Activated T-cell treated with anti-CD3 and anti-CD28 coated beads, Interleukin-2, amount 50 U/mL, for 72 hours (primary cell): ENCODE measurements at places on chromosomes 5 and 9.

DNA sequence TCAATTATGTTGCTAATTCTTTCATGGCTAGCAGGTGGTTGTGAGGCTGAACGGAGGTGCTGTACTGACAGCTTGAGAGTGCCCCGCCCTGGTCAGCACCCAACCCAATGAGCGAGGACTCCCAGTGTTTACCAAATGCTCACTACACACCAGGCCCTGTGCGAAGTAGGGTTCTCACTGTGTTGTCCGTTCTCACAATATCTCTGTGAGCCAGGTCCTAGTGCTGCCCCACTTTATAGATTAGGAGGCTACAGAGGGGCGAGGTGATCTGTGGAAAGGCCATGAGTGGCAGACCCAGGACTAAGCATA lies 28.2 kb downstream of the COL15A1 start:
- no peak for DNase-seq

- no peak for DNase-seq
These were observed 174.6 kb upstream of the ZNF608 start for GRCh38 chr5:124920909-124921666.

- peak; percentile 49 for DNase-seq
These were observed 82.6 kb upstream of the EQTN start for GRCh38 chr9:27379311-27380251.

DNA sequence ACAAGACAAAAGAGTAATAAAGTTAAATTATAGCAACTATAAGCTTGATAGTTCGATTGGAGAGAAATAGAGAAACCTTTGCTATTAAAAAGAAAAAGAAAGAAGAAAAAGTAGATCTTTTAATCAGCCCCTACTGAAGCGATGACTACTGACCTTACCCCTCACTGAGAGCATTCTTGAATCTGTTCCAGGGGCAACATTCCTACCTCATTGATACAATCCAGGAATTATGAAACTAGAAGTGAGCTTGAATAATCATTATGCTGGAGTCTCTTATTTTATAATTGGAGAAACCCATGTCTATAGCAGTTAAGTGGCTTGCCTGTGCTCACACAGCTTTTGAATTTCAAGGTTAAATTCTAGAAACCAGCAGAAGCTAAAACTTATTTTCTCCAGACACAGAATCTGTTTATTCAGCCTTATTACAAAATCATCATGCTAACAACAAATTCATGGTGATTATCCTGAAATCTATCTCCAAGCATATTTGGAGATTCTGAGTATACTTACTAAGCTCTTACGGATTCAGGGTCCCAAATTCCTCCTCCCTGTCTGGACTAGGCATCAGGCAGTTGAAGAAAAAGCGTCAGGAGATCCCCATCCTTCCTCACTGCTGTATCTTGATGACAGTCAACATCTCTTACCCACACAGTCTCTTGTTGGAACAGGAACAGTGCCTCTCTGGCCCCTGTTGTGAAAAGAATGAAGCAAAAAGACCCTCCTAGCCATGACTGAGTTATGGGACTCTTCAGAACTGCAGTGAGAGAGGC lies 547.6 kb upstream of the WWC1 start:
- no peak for DNase-seq
